NCI-H774 (cell line): ENCODE measurements at places on chromosomes 13 and 19.

DNA sequence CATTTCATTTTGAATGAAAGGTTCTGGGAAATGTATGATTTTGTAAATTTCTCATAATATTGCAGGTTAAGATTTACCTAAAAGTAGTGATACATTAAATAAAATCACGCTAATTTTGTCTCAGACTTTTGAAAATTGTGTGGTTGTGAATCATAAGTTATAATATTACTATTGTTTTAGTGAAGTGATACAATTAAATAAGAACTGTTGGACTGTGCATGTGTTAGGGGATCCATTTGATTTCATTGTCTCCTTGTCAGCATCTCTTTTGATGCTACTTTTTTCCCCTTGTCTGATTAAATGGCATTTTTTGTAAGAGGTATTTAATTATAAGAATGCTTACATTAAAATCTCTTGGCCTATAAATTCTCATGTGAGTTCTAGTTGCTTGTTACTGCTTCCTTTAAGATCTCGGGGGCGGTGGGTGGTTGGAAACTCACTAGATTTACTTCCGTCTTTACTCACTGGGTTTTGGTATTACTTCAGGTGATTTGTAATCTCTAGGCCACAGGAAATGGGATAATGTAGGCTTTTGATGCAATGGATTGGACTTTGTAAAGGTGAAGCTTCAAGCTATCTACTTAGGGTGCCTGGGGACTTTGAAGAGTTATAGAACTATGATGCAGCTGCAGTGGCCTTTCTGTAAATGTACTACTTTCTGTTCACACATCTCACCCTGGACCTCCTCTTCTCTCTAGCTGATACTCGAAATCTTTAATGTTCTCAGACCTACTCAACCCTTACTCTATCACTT lies 66.5 kb downstream of the PAN3 start:
- DNase-seq: no peak

GRCh38 chr13:43441899-43442499 lies 344.8 kb downstream of the ENOX1 start:
- DNase-seq: no peak

GRCh38 chr19:46717034-46717715 lies at the start of gene PRKD2:
Gene PRKD2, minus strand, starts transcription at chr19:46717114. Its CDS starts 744 bp downstream, at chr19:46716370.
- peak; percentile 67 for DNase-seq

- no peak for DNase-seq
Observed at GRCh38 chr19:30471441-30471840, 99.3 kb downstream of the ZNF536 start.

DNA sequence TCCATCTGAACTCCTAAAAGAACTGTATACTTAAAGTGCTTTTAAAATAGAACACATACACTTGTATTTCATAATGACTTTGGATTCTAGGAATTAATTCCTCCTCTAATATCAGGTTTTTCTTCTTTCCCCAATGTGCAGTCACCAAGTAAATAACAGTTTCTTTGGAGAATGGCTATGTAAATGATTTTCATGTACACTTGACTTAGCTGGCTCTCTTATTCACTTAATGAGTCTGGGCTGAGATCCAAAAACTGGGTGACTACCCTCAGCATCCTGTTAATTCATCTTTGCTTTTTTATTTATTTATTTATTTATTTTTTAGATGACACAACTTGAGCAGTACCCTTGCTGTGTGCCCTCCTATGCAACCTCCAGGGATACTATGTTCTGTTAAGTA lies 1003.7 kb downstream of the SLITRK1 start:
- DNase-seq: peak; percentile 66

DNA sequence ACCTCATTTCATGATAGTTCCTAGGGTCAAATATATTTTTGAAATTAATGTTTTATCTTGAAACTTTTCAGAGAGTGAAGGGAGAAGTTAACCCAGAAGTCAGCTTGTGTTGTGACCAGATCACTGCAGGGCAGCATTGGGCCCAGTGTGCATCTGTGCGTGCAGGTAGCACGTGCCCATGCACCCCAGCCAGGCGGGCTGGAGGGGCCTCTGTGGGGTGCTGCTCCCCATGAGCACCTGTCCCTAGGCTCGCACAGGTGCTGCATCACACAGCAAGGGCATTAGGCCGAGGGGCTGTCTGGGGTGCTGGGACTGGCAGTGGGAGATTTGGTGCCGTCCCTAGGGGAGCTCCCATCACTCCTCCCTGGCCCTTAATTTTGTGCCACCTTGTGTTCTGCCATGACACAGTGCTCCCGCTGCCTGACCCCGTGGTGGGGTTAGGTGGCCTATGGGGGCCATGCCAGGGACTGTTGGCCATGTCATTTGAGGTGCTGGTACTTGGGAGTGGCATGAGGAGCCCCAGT lies 13.1 kb downstream of the UPF1 start:
- DNase-seq: no peak

DNA sequence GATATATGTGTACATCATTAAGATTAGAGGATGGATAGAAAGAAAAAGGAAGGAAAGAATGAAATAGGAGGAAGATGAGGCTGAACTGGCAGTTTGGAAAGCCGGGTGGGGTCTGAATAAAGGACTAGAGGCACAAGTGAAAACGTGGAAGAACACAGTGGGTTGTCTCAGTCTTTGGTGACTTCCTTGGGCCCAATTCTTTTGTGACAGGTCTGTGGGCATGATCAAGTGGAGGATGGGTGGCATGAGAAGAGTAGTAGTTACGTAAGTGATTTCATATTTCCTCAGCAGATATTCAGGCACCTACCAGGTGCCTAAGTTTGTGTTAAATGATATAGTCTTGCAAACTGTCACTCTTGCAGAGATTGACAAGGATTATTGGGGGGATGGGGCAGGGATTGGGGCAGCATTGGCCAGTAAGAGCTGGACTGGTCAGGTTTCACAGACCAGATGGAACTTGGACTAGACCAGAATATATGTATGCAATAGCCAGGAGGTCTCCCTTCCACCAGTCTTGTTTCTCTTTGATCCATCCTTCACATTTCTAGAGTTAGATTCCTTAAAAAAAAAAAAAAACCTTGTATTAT lies 2.7 kb downstream of the TPP2 start:
- no peak for DNase-seq

DNA sequence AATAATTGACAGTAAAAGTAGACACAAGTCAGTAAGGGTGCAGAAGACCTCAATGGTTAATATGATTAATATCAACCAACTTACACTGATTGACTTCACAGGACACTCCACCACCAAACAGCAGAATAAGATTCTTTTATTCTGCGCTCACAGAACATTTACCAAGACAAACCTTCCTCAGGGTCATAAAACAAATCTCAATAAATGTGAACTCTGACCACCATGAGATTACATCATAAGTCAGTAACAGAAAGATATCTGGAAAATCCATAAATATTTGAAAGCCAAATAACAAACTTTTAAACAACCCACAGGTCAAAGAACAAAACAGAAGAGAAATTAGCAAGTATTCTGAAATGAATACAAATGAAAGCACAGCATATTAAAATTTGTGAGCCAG lies 99.7 kb downstream of the SPACA7 start:
- no peak for DNase-seq

DNA sequence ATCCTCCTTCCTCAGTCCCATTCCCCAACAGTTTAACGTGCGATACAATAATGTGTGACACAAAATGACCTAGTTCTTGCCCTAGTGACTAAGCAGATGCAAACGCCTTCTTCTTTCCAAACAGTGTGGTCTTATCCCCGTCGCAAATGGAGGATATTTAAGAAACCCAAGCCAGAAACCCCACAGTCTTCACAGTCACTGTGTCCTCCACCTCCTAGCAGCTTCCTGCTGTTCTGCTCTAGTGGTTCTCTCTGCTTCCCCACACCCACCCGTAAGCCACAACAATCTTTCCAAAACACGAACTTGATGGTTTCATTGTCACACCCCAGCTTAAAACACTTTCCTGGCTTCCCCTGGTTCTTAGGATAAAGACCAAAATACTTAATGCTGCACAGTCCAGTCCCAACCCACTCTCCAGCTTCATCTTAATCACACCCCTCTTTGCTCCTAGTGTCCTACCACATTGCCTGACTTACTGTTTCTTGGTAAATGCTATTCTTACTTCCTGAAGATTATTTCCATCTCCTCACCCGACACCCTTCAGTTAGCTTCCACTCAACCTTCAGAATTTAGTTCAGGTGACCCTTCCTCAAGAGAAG lies 32.3 kb downstream of the ITM2B start:
- DNase-seq: no peak

- no peak for DNase-seq
Observed at GRCh38 chr13:49046519-49046918, 70.8 kb downstream of the FNDC3A start.

GRCh38 chr13:94712812-94713560 lies 641 bp upstream of the SOX21 start:
- peak; percentile 56 for DNase-seq

GRCh38 chr13:93774506-93774905 lies 547.9 kb downstream of the GPC6 start:
- no peak for DNase-seq

DNA sequence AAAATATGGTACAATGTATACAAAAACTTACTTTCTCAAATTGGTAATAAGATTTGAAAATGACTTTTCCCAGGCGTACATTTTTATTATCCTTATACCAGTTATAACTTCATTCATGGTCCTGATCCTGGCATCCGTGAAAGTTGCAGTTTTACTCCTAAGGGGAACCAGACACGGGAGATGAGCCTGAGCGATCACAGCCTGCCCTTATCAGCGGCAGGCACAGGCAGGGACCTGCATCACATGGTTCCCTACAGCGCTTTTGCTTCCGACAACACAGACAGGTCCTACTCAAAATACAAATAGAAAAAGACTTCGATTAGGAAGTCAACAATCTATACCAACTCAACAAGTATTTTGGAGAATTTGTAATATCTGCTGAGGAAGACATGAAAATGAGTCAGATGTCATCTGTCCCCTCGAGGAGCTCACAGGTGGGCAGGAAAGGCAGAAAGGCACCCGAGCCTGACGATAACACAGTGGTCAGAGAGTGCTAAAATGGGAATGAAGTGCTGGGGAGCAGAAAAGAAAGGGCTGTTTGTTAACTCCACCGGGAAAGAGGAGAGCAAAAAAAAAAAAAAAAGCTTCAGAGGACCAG lies 93.4 kb downstream of the ABCC4 start:
- no peak for DNase-seq

- DNase-seq: no peak
Observed at GRCh38 chr13:103803349-103803748, 737.1 kb upstream of the SLC10A2 start.
